ENCODE measurements at places on chromosomes 6 and 20.

- peak; percentile 7 for DNase-seq
Measured at GRCh38 chr6:55694148-55694547, 115.2 kb upstream of the HMGCLL1 start.

GRCh38 chr6:69696273-69696672, 100.5 kb downstream of the LMBRD1 start:
- no peak for DNase-seq

- DNase-seq: no peak
Measured at GRCh38 chr6:95185874-95186273, 391.5 kb upstream of the MANEA start.

- DNase-seq: no peak
Measured at GRCh38 chr6:106790149-106790770, 160.9 kb downstream of the QRSL1 start.

DNA sequence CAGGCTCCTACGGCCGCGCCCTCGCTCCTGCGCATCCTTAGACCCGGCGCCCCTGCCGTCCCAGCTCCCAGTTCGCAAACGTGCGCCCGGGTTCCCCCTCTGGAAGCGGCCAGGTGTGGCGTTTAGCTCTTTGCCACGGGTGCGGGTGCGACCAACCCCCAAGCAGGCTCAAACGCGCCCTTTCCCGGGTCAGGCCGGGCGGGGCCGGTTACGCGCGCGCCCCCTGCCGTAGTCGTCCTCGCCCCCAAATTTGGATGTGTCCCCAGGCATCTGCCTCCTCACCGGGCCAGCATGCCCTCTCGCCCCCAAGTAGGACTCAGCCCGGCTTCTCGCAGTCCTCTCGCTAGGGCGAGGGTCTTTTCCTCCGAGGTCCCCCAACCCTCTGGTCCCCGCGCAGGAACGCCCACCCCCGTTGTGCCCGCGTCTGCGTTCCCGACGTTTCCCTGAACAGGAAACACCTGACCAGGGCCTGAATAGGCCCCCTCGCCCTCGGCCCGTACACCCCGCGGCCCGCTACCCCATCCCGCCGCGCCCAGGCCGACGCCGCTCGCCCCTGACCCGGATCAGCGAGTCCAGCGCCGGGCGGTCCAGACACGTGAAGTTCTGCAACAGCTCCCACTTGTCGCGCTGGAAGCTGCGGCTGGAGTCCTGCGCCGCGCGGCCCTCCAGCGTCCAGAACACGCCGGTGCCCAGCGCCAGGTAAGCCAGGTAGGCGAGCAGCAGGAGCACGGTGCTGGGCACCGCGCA, 520 bp downstream of the KCNK17 start:
- no peak for DNase-seq

DNA sequence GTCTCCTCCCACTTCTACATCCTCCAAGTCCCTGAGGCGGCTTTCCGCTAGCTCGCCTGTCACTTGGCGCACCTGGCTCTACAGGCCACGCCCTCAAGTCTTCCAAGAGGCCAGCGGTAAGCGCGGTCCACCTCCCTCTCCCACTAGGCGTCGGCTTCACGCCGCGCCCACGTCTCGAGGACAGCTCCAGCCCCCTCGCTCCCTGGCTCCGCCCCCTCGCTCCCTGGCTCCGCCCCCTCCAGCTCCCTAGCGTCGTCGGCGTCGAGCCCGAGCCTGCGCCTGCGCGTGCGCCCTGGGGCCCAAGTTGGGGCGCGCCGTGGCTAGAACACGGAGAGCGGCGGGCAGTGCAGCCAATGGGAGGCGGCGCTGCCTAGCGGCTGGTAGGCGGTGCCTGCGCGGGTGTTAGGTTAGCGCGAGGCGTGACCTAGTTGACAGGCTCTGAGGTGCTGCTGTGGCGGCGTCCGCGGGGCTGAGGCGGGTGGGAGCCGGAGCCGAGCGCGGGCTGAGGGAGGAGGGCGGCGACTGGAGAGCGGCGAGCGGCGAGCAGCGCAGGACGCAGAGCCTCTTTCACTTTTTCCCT, at the start of gene MACROD2:
TSS of gene MACROD2 (plus strand) at position 431 of the 580 bp plus-strand sequence.
- DNase-seq: peak; percentile 45

DNA sequence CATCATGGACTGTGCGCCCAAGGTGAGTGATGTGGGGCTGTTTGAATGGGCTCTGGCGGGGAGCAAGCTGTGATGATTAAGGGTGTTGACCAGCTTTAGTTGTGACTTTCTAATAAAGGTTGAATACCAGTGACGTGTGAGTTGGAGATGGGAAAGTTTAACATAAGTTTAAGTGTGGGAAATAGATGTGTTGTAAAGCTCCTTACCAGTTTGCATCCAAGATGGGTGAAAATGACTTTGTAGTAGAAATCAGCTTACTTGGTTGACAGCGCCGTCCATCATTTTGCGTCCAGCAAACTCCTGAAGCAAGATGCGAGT, 372 bp downstream of the CASS4 start:
- DNase-seq: no peak
